ENCODE measurements at places on chromosomes 7 and 10. TPM values are rescaled to one million over a fixed set of nuclear protein-coding genes. Genes with fewer than 3 reads are reported as not detected.
A peak's percentile ranks its signal among the peaks of the same experiment; 100 is the strongest.

FRA10AC1 gene
- total RNA-seq: 10.0 TPM

DNA sequence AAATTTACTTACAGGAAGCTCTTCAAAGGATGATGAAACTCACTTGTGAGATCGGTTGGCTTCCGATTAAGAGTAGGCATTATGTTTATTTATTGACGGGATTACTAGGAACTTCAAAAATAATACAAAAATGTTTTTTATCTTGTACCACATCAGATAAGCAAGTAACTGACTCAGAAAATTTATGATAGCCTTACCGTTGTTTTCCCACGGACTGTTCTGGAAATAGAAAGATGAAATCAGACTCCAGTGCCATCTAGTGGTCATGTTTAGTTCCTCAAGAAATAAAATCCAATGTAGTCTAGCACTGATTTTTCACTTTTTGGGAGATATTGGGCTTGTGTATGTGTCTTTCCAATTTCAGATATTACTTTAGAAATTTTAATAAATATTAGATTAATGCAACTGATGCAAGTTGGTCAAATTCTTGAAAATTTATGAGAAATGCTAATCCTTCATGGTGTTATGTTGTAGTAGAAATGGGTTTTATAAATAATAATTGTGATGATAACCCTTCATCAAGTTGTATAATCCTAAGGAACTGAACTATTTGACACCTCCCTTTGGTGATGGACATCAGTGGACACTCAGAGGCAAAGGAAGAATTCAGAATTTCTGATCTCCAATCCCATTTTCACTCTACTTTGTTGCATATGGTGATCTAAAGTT, 168.8 kb downstream of the TMEM26 start:
- DNase-seq: peak; percentile 55

WEE2 gene
- total RNA-seq: 0.22 TPM

DNA sequence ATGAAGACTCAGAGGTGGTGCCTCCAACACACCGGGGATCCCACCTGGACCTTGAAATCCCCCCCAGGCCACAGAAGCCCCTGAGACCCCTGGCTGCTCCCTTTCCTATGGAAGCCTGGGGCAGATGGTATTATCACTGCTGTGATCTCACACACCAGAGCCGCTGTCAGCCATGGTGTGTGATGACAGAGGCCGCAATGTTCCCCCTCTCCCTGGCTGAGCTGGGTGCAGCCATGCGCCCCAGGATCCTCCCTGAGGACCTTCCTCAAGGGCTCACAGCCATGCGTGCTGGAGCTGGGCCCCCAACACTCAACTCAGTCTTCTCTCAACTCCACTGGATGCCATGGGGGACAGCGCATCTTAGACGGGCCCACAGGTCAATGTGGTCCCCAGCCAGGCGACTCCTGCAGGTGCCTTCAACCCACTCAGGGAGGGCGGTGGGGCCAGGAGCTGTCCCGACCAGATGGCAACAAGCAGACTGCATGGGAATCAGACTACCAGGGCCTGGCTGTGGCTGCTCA, 44.9 kb downstream of the VIPR2 start:
- no peak for DNase-seq

NPY4R2 gene
- total RNA-seq: 0.89 TPM

DNA sequence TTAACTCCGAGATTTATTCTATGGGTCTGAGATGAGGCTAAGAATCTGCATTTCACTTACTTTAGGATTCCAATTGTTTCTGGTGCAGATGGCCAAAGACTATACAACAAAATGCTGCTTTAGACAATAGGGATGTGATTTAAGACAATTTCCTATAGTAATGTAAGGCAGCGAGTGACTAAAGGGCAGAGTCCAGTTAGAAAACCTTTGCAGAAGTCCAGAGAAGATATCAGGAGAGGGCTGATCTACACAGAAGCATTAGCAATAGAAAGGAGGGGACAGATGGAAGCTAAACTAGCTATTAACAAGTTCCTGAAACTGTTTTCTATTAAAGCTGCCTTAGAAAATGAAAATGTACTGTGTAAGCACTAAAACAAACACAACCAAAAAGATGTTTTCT, 398.9 kb downstream of the DGKB start:
- no peak for DNase-seq

RRP12 gene
- 18.0 TPM for total RNA-seq

- no peak for DNase-seq
Observed at GRCh38 chr10:7411671-7412128, 866 bp upstream of the SFMBT2 start.

PSMA2 gene
- total RNA-seq: 96.9 TPM

All from spinal cord (tissue), 10 donors.